Mammary epithelial cell (primary cell): ENCODE measurements at places on chromosomes 11 and 22.
A peak's percentile ranks its signal among the peaks of the same experiment; 100 is the strongest.

DNA sequence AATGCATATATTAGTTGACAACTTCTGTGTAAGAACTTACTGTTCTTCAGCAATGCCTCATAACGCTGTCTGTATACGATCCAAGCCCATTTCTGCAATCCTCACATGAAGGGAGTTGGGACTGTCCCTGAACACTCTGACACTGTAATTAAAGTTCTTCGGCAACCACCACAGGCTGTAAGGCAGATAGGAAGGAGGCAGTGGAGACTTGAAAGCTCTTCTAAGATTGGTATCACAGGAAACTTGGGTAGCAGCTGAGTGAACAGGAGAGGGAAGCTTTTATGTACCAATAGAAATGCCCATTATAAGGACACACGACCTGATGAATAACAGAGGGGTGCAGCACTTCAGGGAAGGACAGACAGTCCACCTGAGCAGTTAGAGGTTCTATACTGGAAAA, 12.0 kb upstream of the GAB2 start:
- DNase-seq = no peak

DNA sequence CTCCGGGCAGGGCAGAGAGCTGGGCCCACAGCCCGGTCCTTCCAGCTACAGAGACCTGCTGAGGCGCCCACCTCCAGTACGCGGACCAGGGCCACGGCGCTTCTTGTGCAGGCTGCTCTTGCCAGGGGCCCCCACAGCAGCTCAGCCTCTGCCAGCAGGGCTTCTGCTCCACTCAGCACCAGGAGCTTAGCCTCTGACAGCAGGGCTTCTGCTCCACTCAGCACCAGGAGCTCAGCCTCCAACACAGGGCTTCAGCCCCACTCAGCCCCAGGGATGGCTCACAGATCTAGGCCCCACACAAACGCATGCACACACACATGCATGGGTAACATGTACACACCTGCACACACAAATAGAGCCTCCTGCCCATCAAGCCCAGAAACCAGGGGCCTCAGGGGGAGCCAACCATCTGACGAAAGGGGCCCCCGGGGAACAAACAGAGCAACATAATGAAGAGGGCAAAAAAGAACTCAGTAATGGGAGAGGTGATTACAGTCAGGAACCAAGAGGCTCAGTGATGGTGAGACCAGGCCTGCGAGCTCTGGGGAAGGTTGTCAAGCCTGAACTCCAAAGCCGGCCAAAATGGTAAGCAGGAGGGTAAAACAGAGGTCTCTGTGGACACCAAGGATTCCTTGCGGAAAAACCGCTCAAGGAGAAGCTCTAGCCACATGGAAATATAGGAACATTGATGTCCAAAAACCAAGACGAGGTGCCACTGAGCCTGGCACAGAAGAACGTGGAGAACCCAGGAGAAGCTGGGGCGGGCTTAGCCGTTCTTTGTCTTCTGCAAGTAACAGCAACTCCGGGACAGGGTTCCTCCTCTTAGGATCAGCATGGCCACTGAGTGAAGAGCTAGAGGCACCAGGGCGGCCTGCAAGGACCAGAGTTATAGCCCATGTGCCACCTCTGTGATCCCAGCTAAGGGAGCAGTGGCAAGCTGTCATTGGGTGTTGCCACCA, 46.5 kb downstream of the GNB1L start:
- DNase-seq = no peak

GRCh38 chr22:45164270-45165088, 754 bp downstream of the NUP50 start:
- DNase-seq = peak; percentile 23

- DNase-seq = no peak
Measured at GRCh38 chr22:44159811-44160210, 20.9 kb upstream of the PARVG start.

DNA sequence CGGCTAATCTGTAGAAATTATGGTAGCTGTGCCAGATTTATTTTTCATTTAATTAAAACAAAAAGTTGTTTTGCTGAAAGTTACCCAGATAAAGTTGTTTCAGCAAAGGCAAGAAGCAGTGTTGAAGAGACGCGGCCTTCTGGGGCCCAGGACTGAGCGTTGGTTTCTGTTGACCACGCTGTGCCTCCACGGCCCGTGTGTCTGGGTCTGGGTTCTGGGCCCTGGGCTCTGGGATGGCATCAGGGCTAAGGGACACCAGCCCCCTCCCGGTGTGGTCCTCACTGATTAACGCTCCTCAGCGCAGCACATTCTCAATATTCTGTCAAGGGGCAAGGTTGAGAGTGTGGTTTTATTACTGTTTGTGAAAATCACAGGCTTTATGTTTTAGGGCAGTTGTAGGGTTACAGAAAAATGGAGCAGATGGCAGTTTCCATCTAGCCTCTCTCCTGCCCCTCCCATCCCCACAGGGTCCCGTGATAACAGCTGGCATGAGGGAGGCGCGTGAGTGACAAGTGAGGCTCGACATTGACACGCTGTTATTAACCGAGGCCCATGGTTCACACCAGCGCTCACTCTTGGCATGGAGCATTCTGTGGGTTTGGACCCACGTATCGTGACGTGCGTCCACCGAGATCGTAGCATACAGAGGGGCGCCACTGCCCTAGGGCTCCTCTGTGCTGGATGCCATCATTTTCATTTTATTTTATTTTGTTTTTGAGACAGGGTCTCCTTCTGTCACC, 1231.4 kb downstream of the BRD1 start:
- DNase-seq = no peak

DNA sequence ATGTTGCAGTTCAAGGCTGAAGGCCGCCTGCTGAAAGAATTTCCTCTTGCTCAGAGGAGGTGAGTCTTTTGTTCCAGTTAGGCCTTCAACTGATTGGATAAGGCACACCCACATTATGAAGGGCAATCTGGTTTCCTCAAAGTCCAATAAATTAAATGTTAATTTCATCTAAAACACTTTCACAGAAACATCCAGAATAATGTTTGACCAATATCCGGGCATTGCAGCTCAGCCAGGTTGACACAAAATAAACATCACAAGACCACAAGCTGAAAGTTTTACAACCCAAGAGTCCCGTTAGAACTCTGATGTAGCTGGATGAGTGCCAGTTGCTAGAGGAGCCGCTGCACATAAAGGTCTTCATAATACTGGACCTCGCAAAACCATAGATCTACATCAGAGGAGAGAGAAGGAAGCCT, 64.9 kb upstream of the EED start:
- no peak for DNase-seq

DNA sequence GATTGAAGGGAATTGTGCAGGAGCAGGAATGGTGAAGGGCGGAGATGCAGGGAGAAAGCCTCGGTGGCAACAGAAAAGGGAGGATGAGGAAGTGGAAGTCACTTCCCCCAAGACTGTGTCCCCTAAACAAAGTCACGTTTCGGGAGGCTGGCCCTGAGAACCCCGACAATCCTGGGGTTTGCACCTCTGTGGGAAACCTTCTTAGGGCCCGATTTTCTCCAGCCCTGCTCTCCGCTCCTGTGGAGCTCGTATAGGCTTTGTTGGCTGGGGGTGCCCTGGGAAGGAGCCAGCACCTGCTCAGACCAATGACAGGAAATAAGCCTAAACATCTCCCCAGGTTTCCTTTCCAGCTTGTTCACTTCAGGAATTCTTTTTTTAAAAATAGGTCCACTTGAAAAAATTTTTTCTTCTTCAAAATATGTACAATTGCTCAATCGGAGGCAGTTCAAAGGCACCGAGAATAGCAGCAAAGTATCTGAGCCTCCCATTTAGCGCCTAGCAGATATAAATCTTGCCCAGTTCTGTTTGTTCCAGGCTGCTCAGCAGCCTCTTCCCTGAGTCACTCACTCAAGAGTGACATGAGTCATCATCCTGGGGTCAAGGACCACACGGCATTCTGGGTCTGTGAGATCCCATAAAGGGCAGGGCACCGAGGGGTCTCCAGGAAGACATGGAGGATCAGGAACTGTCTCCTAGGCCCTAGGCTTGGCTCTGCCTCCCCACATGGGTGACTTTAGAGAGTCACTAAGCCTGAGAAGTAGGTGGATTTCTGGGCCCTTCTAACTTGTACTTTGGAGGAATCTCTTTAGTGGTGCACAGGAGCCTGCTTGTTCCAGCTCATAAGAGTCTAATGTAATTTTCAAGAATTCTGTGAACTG, 34.0 kb downstream of the IRAG1 start:
- peak; percentile 73 for DNase-seq

DNA sequence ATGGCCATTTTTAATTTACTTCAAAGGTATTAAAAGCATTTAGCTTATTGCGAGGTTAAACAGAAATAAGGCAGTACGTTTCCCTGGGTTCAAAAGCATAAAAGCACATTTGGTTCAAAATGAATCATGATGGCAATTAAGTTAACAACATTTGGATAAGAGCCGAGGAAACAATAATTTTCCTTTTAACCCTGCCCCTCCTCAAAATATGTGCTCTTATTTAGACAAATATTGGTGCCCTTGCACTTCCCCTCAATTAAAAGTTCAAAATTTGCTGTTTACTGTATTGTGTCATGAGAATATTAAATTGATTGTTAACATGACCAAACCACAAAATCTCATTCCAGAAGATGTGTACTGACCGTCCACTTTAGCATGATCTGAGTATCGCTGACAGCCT, 48.7 kb downstream of the VSIG10L2 start:
- no peak for DNase-seq

DNA sequence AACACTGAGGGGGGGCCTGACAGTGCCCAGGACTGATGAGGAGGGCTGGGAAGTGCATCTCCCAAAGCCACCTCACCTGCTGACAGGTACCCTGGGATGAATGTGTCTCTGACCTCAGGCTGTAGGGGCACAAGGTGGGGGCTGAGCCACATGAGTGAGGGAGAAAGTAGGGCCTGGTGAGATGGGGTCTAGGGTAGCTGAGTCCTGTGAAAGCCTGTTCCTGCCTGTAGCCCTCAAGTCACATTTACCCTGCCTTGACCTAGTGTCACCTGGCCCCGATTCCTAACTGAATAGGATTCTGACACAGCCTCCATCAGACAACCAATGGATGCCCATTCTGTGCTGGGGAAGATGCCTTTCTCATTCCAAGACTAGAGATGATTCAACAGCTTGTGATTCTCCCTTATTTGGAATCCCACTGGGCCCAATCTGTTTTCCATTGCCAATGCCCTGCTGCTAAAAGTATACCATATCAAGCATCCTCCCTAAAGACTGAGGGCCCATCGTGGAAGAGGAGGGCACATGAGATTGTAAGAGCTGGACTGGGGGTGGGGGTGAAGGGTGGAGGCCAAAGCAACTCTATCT, 11.1 kb upstream of the RFPL1 start:
- DNase-seq = no peak

DNA sequence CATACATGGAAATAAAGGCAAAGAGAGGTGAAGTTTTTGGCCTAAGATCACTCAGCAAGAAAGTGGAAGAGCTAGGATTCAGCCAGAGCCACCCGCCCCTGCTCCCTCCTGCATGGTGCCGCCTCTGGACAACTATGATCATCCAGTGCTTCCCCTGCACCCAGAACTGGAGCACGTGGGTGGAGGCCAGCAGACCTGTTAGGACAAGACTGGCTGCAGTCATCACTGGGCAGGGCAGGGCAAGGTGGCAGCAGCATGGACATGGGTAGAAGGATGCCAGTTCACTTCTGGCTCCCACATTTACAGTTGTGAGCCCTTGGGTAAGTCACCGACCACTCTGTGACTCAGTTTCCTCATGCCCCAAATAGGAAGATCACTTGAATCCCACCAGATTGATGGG, 131.0 kb downstream of the FBXO7 start:
- DNase-seq = peak; percentile 67

GRCh38 chr11:61719978-61720377, 32.5 kb upstream of the MYRF start:
- no peak for DNase-seq

DNA sequence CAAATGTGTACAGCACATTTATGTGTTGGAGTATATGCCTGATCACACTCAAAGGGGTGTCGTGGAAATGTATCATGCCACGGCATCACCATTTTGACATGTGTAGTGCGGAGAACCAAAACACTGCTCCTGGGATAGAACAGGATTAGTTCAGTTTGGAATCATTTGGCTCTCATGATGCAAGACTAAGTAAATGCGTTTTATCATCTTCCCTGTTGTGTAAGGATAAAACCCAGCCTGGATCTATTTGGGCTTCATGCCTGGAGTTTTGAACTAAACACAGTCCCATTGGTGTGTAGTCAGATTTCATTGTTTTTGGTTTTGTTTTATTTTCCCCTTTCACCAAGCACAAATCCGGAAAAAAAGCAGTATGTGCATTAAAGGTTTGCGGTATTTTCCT, 574.3 kb downstream of the NTM start:
- DNase-seq = no peak
